Endothelial cell (in vitro differentiated cells): ENCODE measurements at places on chromosomes 2 and 18. TPM values are rescaled to one million over a fixed set of nuclear protein-coding genes. Genes with fewer than 3 reads are reported as not detected.

The LGALSL gene
- total RNA-seq, result 30.2 TPM

The LRRC30 gene
- not detected for total RNA-seq

The GPC1 gene
- 4.5 TPM for total RNA-seq

The VAMP8 gene
- 225 TPM for total RNA-seq

The RGPD3 gene
- total RNA-seq, result 0.15 TPM

The SCN7A gene
- total RNA-seq, result 6.3 TPM

The ANKRD36 gene
- 28.2 TPM for total RNA-seq

The NGEF gene
- total RNA-seq, result 1.4 TPM

The CYP26B1 gene
- 1.2 TPM for total RNA-seq

- no peak overlapping the region for H3K27ac ChIP-seq
- no peak overlapping the region for H3K4me3 ChIP-seq
- no peaks in the 10 kb centered on the region for H3K27me3 ChIP-seq
- H3K36me3 ChIP-seq, result no peaks in the 10 kb centered on the region
- peaks cover 5% of the 10 kb centered on the region for H3K4me1 ChIP-seq
- no peak for DNase-seq
These were observed 3.9 kb upstream of the WDSUB1 start for GRCh38 chr2:159290289-159290907.

DNA sequence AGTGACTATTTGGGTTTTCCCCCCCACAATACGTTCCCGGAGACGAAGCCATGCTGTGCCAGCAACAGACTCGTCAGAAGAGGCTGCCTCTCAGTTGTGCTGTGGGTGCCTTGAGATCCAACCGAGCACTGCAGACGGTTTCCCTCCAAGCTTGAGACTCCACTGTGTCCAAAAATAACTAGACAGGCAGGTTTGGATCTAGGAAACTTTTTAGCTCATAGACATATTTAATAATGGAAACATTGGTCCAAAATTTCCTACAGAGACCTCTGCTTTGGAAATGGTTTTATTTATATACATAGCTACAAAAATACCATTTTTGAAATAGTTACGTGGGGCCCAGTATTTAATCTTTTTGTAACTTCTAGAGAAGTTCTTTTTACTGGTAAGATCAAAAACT, 63.1 kb upstream of the SPATS2L start:
- H3K4me1 ChIP-seq, result peaks cover 7% of the 10 kb centered on the region
- no peak overlapping the region for H3K27ac ChIP-seq
- no peaks in the 10 kb centered on the region for H3K27me3 ChIP-seq
- no peaks in the 10 kb centered on the region for H3K36me3 ChIP-seq
- DNase-seq, result no peak
- H3K4me3 ChIP-seq, result no peak overlapping the region

- H3K27ac ChIP-seq, result no peak overlapping the region
- H3K36me3 ChIP-seq, result peaks cover 3% of the 10 kb centered on the region
- DNase-seq, result no peak
- no peaks in the 10 kb centered on the region for H3K4me1 ChIP-seq
- no peaks in the 10 kb centered on the region for H3K27me3 ChIP-seq
These were observed 314.5 kb downstream of the CYRIA start for GRCh38 chr2:16351137-16351536.

- no peak for DNase-seq
- no peak overlapping the region for H3K27ac ChIP-seq
- no peak overlapping the region for H3K4me3 ChIP-seq
- peaks cover 4% of the 10 kb centered on the region for H3K4me1 ChIP-seq
- H3K27me3 ChIP-seq, result peaks cover 6% of the 10 kb centered on the region
These were observed 2.2 kb upstream of the PLB1 start for GRCh38 chr2:28493636-28494035.

GRCh38 chr2:70806013-70806412, 14.4 kb downstream of the CLEC4F start:
- H3K27me3 ChIP-seq, result no peaks in the 10 kb centered on the region
- no peak overlapping the region for H3K4me3 ChIP-seq
- no peaks in the 10 kb centered on the region for H3K4me1 ChIP-seq
- DNase-seq, result no peak

DNA sequence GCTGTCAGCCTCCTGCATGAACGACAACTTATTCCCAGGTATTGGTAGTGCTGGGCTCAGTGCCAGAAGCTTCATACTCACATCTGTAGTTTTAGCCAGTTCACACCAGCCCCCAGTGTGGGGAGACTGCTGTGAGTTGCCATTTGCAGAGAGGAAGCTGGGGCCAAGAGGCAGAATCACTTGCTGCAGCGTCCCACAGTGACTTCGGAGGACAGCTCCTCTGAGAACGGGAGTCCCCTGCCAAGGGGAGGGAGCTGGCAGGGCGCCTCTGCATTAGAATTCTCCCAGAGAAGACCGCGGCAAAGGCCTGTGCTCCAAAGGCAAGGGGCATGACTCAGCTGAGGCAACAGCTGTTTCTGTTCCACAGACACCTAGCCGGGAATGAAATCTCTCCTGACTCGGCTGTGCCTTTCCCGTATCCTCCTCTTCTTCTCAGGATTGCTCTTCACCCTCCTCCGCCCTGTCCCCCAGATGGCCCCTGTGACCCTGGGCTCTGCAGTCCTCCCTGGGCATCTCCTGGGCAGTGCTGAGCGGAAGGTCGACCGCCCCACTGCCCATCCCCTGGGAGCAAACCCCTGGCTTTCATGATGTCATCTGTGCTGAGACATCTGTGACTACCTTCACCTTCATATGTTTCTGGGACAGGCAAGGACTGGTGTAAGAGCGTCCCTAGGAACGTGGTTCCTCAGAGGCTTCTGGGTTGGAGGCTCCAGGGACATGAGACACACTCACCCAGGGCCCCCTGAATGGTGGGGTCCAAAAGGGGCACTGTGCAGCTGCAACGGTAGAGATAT, 18.0 kb downstream of the MAL start:
- H3K36me3 ChIP-seq, result peaks cover 6% of the 10 kb centered on the region
- peaks cover 11% of the 10 kb centered on the region for H3K27me3 ChIP-seq
- peaks cover 18% of the 10 kb centered on the region for H3K4me1 ChIP-seq
- H3K27ac ChIP-seq, result no peak overlapping the region
- H3K4me3 ChIP-seq, result no peak overlapping the region
- no peak for DNase-seq

GRCh38 chr18:48321121-48321520, 88.1 kb downstream of the ZBTB7C start:
- no peak overlapping the region for H3K4me3 ChIP-seq
- no peaks in the 10 kb centered on the region for H3K27me3 ChIP-seq
- no peak overlapping the region for H3K27ac ChIP-seq
- no peak for DNase-seq

DNA sequence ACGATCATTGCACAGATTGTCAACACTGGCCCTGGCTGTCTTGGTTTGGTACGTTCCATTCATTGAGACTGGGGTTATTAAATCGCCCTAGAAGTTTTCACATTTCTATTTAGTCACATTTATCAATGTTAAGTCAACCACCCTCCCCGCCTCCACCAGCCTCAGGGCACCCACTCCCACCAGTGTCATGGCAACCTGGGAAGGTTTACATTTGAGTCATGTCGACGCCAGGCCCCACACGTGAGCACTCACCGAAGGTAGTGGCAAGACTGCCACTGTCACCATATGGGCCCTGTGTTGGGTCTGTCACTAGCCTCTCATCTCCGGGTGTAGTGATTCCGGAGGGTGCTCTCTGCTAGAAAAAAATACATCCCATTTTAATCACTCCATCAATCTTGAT, 194.2 kb downstream of the TWIST2 start:
- no peak overlapping the region for H3K4me3 ChIP-seq
- no peak overlapping the region for H3K27ac ChIP-seq

DNA sequence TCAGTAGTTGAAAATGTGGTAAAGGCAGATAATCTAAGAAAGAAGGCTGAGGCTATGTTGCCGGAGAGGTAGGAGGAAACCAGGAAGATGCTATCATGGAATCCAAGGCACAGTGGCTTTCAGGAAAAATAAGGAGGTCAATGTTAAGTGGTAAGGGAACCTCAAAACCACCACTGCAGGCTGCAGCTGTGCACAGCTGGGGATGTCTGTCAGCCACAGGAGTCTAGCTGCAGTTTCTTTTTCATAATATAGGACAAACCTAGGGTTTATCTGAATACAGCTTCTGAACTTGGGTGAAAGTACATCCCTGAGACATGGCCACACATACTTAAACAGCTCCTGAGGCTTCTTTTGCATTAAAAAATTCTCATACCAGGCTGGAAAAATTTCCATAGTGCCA, 93.9 kb downstream of the SLC5A7 start:
- peaks cover 14% of the 10 kb centered on the region for H3K36me3 ChIP-seq
- H3K27ac ChIP-seq, result no peak overlapping the region
- H3K27me3 ChIP-seq, result no peaks in the 10 kb centered on the region
- H3K4me1 ChIP-seq, result peaks cover 9% of the 10 kb centered on the region
- no peak for DNase-seq
- no peak overlapping the region for H3K4me3 ChIP-seq

GRCh38 chr2:195092341-195092740, 564.7 kb upstream of the SLC39A10 start:
- no peak overlapping the region for H3K27ac ChIP-seq
- no peak for DNase-seq
- no peaks in the 10 kb centered on the region for H3K4me1 ChIP-seq
- H3K36me3 ChIP-seq, result no peaks in the 10 kb centered on the region

DNA sequence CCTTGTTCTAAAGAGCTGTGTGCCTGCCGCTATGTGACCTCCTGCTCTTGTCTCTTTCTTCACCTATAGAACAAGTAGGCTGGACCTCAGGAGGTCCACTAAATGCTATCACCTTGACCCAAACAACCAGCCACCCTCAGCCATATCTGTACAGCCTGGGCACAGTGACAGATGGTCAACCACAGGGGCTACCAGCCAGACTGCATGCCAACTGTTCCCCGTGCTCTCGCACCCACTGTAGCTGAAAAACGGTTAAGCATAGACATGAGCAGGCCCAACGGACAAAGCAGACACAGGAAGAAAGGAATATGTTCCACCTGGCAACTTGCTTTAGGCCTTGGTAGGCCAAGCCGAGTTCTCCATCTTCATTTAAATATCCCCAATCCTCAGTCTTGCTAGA, 43.2 kb upstream of the ACAA2 start:
- no peaks in the 10 kb centered on the region for H3K36me3 ChIP-seq
- no peak for DNase-seq
- no peaks in the 10 kb centered on the region for H3K27me3 ChIP-seq
- peaks cover 18% of the 10 kb centered on the region for H3K4me1 ChIP-seq

GRCh38 chr2:191350826-191351225, 105.6 kb downstream of the MYO1B start:
- H3K27ac ChIP-seq, result no peak overlapping the region
- no peak for DNase-seq
- peaks cover 6% of the 10 kb centered on the region for H3K27me3 ChIP-seq
- no peak overlapping the region for H3K4me3 ChIP-seq
- H3K4me1 ChIP-seq, result peaks cover 29% of the 10 kb centered on the region

DNA sequence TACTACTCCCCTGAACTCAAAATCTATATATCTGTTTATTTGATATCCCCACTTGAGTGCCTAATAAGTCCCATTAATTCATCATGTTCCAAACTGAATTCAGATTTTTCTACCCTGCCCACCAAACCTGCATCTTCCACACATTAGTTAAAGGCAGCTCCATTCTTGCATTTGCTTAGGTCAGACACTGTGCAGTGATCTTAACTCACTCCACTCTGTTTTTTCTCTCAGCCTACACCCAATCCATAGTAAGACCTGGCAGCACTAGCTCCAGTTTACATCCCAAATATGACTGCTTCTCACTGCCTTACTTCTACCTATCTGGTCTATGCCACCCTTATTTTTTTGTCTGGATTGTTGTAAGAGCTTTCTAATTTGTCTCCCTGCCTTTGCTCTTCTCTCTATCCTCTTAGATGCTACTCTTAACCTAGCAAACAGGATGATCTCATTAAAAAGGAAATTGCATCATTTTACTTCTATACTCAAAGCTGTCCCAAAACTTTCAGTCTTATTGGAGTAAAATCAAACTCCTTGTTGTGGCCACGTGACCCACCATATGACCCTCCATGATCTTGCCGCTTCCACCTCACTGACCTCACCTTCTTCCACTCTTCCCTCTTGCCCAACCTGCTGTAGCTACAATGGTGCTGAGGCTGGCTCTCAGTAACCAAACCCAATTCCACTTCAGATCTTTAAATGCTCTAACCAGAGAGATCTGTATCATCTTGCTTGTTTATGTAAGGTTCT, 274.9 kb upstream of the FANCL start:
- H3K4me1 ChIP-seq, result no peaks in the 10 kb centered on the region
- H3K4me3 ChIP-seq, result no peak overlapping the region
- no peak overlapping the region for H3K27ac ChIP-seq
- H3K36me3 ChIP-seq, result no peaks in the 10 kb centered on the region

DNA sequence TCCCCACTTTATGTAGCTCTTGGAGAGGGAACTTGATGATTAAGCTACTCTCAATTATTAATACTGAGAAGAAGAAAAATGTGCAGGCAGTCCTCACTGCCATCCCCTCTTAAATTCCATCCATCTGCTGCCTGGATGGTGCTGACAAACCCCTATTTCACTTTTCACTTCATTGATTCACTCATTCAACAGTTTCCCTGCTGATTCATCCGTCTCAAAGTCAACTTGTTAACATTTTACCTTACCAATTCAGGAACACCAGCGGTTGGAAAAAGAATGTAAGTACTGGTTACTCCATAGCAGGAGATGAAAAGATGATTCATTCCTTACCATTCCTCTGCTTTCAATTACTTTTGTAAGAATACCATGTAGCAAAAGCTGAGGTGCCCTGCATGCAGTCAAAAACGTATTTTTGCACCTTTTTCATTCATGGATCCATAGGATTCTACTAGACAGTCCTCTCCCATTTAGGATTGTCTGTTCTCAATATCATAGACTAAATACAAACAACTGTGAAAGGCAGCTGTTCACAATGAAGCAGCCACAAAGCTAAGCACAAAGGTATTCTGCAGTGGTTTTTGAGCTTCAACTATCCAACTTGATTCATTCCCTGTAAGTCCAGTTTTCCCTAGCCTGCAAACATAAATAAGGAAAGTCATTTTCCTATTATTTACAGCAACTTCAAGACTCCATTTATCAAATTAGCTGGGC, 262.0 kb downstream of the MREG start:
- H3K4me1 ChIP-seq, result peaks cover 2% of the 10 kb centered on the region
- no peaks in the 10 kb centered on the region for H3K36me3 ChIP-seq
- H3K27me3 ChIP-seq, result no peaks in the 10 kb centered on the region
- no peak for DNase-seq
- H3K4me3 ChIP-seq, result no peak overlapping the region

GRCh38 chr2:170034596-170034995, 143.4 kb upstream of the MYO3B start:
- DNase-seq, result no peak
- no peak overlapping the region for H3K27ac ChIP-seq
- no peak overlapping the region for H3K4me3 ChIP-seq
- H3K36me3 ChIP-seq, result peaks cover 9% of the 10 kb centered on the region

- H3K4me3 ChIP-seq, result no peak overlapping the region
- no peaks in the 10 kb centered on the region for H3K36me3 ChIP-seq
- H3K27ac ChIP-seq, result no peak overlapping the region
- H3K27me3 ChIP-seq, result no peaks in the 10 kb centered on the region
- H3K4me1 ChIP-seq, result no peaks in the 10 kb centered on the region
These were observed 323.9 kb upstream of the RND3 start for GRCh38 chr2:150811259-150811855.
